A549 (cell line): ENCODE measurements at places on chromosomes 12 and 14. TPM values are rescaled to one million over a fixed set of nuclear protein-coding genes. Genes with fewer than 3 reads are reported as not detected.

GRCh38 chr12:131710464-131711457 is at the start of gene SFSWAP:
SFSWAP (plus strand) TSS chr12:131711090; CDS start chr12:131711230, 140 bp downstream.
- DNase-seq = peak; percentile 81

DNA sequence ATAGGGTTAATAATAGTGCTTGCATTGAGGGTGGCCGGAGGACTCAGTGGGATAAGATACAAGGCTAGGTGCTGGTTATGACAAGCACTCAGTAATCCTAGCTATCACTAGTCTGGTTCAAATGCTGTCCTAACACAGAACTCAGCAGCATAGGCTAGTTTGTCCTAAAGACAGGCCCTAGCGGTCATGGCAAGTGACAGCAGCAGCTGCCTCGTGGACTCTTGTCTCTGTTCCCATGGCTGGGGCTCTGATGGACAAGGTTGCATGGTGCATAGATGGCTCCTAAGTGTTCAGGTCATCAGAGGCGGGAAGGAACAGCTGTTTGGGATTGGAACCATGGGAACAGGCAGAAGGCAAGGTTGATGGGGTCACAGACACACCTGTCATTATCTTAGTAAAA is 42.4 kb upstream of the IGF1 start:
- DNase-seq = no peak

DNA sequence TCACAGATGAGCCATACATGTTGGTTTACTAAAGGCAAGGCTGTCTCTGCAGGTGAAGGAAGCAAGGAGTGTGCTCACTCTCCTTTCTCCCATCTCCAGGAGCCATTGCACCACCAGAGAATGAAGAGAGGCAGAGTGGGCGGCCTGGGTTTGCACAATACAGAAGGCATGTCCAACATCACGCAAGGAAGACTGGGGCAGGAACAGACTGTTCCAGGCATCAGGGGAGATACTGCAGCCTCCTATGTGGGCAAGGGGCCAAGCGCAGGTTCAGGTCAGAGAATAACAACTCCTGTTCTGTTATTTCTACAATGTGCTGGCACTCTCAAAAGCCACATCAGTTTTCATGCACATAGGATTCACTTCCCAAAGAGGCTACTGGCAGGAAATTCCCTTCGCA is 1.7 kb upstream of the TMEM229B start:
- DNase-seq = no peak

DNA sequence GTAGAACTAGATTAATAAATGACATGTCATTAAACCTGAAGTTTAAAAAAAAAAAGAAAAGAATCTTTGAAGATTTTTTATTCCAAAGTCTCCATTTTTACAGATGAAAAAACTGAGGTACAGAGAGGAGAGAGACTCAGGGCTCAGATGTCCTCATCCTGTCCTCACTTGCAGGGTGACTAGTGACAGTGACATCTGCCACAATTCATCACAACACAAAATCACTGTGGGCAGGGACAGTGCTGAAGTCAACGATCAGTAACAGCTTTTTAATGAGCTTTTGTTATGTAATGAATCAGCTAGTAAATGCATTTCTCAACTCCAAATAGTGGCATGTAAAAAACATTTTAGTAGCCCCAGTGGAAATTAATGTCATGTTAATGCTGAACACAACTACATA is 138.5 kb downstream of the NTF3 start:
- no peak for DNase-seq

Gene AKAP3
- polyA plus RNA-seq = 0.14 to 0.51 TPM (median 0.37 TPM) in 3 replicates

Gene DIABLO
- 74.9 to 78.5 TPM (median 75.2 TPM) in 3 replicates for polyA plus RNA-seq
